ENCODE measurements at places on chromosomes 1 and 21.

DNA sequence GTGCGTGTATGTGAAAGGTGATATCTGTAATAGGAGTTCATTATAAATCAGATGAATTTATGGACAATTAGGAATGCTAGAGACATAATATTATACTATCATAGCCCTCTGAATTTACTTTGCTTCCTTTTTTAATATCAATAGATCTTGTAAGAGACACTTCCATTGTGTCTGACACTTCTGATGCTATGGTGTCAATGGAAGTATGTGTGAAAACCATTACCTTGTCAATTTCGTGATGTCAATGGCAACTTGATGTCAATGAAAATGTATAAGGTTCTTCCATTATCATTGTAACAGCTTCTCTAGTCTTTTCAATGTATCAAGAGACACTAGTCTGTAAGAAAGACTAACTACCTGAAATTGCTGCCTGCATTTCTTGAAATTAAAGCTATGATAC is 296.8 kb upstream of the DPYD start:
- no peak for DNase-seq

GRCh38 chr21:36429947-36430546 is 44.9 kb downstream of the CHAF1B start:
- DNase-seq = peak; percentile 90

- DNase-seq = no peak
Measured at GRCh38 chr1:173220157-173220556, 13.0 kb upstream of the TNFSF4 start.

DNA sequence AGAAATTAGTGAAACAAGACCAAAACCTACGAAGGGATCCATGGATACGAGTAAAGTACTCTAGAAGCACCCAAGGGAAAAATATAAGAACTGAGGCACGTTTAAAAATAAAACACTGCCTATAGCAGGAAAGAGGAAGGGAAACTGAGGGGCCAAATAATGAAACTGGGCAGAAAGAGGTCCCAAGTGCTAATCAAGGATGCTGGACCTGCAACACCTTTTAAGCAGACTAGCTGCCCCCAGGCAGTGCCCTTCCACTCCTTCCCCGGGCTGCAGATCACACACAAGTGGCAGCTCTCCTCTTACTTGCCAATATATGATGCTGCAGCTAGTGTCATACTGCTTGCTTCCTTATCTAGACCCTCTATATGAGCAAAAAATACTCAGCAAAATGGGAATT is 7.6 kb upstream of the OTUD7B start:
- DNase-seq = no peak

DNA sequence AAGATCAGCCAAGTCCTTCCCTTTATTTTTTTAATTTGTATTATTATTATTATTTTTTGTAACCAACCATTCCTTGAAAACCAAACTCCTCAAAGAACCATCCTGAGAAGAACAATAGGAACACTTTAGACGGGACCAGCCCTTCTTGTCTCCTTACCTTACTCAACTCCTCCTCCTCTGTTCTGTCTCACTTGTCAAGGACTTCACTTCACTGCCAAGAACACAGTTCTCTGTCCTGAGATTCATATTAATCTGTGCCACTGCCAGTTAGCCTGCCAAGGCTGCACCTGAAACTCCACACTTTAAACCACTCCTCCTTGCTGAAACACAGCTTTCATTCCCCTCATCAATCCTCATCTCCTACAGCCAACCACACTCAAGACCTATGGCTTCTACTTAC is 73.8 kb upstream of the ATP1A1 start:
- DNase-seq = no peak

DNA sequence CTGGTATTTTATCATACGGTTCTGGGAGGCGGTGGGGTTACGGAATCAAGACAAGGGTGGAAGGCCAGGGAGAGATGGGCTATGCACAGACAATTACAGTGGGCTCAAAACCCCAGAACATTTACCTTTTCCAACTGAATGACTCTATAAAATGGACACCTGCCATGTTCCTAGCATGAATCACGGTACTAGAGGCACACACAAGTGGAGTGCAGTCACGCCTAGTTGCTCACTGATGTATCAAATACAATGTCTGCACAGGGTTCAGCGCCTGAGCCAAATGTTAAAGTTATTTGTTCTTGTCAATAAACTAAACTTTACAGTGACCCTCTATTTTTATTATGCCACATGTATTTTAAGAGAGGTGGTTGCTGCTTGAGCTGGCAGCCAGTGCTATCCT is 121.4 kb downstream of the ATG4C start:
- DNase-seq = no peak

GRCh38 chr1:47618222-47618720 is 180.4 kb downstream of the FOXD2 start:
- no peak for DNase-seq

GRCh38 chr21:33419538-33420123 is 16.4 kb downstream of the IFNGR2 start:
- peak; percentile 31 for DNase-seq

- no peak for DNase-seq
Measured at GRCh38 chr1:12333036-12333785, 103.4 kb downstream of the VPS13D start.

DNA sequence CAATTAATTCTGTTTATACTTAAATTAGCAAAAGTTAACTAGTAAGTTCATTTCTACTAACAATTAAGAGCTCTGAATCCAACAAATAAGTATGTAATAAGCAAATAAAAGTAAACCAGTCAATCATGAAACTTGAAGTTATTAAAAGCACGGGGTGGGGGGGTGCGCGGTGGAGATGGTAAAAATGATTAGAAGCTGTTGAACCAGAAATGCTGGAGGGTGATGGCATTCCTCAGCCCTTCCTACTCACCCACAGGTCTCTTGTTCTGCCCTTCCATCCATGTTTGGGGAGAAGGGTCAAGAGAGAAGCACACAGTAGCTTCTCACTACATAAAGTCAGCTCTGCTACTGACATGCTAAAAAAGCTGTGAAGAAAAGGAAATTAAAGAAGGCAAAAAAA is 63.5 kb downstream of the AKT3 start:
- DNase-seq = no peak

GRCh38 chr21:44428281-44428960 is 26.9 kb upstream of the LRRC3 start:
- no peak for DNase-seq
